T follicular helper cell (primary cell): ENCODE measurements at places on chromosomes 12 and 14.

GRCh38 chr12:123167329-123167728 is 16.4 kb upstream of the PITPNM2 start:
- no peak for DNase-seq

DNA sequence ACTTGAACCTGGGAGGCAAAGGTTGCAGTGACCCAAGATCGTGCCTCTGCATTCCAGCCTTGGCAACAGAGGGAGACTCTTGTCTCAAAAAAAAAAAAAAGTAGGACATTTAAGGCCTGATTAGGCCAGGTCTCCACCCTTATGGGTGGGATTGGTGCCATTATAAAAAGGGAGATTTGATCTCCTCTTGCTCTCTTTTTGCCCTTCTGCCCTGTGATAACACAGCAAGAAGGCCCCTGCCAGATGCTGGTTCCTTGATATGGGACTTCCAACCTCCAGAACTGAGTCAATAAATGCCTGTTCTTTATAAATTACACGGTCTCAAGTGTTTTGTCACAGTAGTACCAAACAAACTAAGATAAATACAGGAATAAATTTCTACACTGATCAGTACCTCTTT is 81.0 kb downstream of the C2CD5 start:
- no peak for DNase-seq

DNA sequence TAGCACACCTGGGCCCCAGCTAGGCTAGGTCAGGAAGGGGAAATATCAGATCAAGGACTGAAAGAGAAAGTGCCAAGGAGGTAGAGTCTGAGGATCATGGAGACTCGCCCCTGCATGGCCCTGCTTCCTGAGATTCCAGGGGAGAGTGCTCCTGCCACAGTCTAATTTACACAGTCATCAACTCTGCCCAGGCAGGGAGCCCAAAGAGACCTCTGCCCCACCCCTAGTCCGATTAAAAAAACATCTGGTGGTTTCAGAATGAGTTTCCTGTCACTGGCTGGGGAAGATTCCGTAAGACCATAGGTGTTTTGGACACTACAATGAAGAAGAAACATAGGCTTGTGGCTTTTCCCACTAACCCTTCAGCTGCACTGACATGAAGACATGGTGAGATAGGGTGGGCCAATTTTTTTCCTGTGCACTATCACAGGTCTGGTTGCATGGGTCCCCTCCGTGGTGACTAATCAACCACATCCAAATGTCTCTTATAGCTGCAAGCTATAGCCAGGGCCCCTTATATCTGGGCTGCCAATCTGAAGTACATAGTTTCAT is 31.5 kb upstream of the GZMB start:
- DNase-seq = no peak

- DNase-seq = no peak
These were observed 224.2 kb upstream of the PWP1 start for GRCh38 chr12:107461222-107461975.
